Natural killer cell treated with Interleukin-12 subunit alpha and Interleukin-12 subunit beta and Interleukin-15 and Interleukin-18, amount 100 ng/mL, for 72 hours (primary cell): ENCODE measurements at places on chromosomes 2 and 18.

- no peak for DNase-seq
Observed at GRCh38 chr18:45839414-45840395, 14.2 kb downstream of the SIGLEC15 start.

DNA sequence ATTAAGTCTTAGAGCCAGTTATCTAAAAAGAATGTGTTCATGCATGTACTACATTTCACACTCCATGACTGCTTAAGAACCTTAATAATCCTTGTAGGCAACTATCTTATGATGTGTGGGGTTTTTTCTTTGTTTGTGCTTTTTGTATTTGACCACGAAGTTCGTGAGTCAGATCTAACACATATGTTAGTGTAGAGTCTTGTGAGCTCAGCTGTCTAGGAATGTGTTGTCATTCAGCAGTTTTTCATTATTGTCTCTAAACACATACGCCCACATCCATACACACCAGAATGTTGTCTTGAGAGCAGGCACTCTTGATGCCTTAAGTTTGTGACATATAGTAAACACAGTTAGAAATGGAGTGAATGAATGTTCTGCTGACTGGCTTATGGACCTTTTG lies 38.4 kb downstream of the CAB39 start:
- DNase-seq = no peak

DNA sequence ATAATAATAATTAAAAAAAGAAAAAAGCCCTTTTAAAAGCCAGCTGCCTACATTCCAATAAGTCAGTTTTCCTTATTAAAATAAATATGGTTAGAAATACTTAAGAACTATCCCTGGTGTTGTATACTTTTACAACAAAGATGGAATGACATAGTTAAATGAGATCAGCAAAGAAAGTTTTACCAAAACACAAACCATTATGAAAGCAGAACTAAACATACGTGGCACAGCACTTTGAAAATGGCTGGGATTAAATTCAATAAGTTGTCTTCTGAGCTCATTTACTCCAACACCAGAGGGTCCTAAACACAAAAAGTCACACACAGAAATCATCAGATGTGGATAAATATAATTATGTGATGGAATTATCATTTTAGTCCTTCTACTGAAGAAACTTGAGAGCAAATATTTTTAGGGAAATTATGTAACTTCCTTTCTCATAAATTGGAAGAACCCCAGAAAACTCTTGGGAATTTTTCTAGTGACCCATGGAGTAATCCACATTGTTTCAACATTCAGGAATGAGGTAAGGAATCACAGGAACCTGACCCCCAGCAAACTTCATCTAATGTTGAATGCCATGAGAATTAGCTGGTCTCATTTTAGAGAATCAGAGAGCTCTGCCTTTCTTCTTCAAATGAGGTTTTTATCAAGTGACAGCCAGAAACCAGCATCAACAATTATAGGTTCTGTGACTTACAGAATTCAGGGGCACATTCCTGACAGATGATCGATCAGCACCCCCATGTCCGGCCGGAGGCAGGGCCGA lies 11.5 kb upstream of the TMEM237 start:
- no peak for DNase-seq

DNA sequence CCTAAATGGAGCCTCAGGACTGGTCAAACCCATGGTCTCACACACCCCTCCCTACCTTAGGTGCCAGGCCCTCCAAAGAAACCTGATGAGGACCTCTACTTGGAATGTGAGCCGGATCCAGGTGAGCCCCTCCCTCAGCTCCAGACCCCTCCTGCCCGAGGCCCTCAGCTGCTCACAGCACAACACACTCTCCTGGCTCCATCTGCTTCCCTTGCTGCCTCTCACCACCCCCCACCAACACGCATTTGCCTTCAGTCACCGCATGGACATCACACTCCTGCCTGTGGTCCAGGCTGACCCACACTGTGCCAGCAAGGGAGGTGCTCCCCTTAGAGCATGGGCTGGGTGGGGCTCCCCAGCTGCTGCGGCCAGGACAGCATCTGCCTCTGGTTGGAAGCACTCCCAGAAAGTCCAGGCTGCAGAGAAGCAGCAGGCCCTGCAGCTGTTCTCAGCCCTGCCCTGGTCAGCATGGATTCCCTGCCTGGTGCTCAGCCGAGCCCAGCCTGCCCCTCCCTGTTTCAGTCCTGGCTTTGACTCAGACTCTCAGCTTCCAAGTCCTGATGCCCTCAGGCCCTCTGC lies 15.1 kb downstream of the SH2D6 start:
- DNase-seq = no peak

DNA sequence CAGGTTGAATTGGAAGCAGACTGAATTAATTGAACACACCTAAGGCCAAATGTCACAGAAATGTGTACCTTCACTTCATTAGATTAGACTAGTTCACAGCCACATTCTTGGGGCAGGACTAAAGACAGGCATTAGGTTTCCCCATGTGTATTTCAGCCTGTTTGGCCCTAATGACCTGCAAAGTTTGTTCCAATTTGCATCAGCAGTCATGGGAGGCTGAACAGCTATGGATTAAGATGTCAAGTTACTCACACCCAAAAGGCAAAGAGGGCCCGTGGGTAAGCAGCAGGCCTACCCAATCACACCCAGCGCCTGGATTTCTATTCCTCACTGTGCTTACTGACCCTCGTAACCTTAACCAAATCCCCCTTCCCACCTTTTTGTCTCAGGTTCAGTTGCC lies 99.6 kb upstream of the RIOK3 start:
- DNase-seq = no peak

- no peak for DNase-seq
Observed at GRCh38 chr18:79868168-79868784, 70.5 kb downstream of the KCNG2 start.

DNA sequence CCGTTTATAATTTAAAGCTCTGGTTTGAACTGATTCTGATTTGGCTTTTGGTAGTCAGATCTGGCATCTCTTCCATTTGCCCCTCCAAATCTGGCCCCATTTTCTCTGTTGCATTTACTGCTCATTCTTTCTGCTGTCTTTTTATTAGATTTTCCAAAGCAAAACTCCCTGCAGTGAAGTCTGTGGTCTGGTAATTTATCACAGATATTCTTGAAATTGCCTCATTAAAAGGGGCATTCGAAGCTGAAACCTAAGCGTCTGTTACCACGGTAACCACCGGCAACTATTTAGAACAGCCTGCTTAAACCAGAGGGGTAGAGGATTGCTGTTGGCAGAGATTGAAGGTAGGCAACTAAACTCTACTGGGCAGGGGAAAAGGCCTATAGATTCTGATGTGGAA lies 111.5 kb upstream of the UPP2 start:
- no peak for DNase-seq

- DNase-seq = no peak
Observed at GRCh38 chr18:48946329-48946835, 4.4 kb downstream of the SMAD7 start.
